ENCODE measurements at places on chromosomes 11 and 22.
A peak's percentile ranks its signal among the peaks of the same experiment; 100 is the strongest.

GRCh38 chr22:45096256-45096907, 67.3 kb upstream of the NUP50 start:
- peak; percentile 28 for DNase-seq

GRCh38 chr11:69157156-69157821, 1.6 kb downstream of the SMIM38 start:
- no peak for DNase-seq

DNA sequence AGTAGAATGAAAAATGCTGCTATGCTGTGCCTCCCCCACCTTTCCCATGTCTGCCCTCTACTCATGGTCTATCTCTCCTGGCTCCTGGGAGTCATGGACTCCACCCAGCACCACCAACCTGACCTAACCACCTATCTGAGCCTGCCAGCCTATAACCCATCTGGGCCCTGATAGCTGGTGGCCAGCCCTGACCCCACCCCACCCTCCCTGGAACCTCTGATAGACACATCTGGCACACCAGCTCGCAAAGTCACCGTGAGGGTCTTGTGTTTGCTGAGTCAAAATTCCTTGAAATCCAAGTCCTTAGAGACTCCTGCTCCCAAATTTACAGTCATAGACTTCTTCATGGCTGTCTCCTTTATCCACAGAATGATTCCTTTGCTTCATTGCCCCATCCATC, 14.9 kb upstream of the HBE1 start:
- no peak for DNase-seq

GRCh38 chr22:30649430-30650007, 13.9 kb downstream of the SLC35E4 start:
- peak; percentile 81 for DNase-seq

DNA sequence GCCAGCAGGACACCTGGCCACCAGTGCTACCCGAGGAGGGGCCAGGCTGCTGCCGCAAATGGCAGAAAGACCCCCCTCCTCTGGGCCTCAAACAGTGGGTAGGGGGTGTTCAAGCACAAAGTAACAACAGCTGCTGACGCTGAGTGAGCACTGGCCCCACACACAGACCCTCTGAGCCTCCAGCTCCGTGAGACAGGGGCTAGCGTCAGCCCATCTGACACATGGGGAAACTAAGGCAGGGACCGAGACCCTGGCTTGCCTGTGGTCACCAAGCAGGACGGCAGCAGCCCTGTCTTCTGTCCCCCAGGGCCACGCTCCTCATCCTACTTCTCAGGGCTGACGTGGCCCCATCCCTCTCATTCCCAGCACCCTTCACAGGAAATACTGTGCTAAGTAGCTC, 36.5 kb downstream of the NUP50 start:
- no peak for DNase-seq

GRCh38 chr22:50304528-50305392, 2.7 kb downstream of the PLXNB2 start:
- no peak for DNase-seq

GRCh38 chr22:49853981-49854831, 562 bp downstream of the ZBED4 start:
- DNase-seq, result no peak

- DNase-seq, result no peak
Measured at GRCh38 chr11:66346476-66347424, 679 bp downstream of the B4GAT1 start.

DNA sequence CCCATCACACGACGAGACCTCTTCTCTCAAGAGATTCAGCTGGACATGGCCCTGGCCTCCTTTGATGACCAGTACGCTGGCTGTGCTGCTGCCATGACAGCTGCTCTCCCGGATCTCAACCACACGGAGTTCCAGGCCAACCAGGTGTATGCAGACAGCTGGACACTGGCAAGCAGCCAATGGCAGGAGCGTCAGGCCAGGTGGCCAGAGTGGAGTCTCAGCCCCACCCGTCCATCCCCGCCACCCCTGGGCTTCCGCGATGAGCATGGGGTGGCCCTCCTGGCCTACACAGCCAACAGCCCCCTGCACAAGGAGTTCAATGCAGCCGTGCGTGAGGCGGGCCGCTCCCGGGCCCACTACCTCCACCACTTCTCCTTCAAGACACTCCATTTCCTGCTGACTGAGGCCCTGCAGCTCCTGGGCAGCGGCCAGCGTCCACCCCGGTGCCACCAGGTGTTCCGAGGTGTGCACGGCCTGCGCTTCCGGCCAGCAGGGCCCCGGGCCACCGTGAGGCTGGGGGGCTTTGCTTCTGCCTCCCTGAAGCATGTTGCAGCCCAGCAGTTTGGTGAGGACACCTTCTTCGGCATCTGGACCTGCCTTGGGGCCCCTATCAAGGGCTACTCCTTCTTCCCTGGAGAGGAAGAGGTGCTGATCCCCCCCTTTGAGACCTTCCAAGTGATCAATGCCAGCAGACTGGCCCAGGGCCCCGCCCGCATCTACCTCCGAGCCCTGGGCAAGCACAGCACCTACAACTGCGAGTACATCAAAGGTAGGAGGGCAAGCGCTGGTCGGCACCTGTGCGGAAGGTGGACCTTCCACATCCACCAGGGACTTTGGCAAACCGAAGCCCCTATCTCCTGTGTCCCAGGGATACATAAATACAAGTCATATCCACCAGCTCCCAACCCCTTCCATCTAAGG, 11.3 kb downstream of the CHRNA10 start:
- DNase-seq, result no peak

GRCh38 chr11:17822401-17822781, 87.8 kb downstream of the KCNC1 start:
- DNase-seq, result no peak

DNA sequence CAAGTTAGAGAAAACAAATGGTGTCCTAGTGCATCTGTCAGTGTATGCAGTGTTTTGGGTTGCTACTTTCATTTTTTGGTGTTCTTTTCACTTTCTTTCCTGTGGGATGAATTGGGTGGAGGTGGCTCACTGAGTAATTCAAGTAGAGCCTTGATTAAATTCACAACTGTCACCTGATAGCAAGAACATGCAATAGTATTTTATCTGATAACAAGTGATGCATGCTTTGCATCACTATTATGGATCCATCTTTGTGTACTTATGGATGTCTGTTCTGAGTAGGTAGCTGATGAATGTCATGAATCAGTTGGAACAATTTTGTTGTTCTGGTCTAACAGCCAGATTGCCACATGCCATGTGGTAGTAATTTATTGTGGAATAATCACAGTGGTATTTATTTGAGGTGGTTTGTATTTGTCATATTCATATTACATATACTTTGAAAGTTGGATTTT, 87.5 kb downstream of the DDX10 start:
- DNase-seq, result no peak

GRCh38 chr11:75481223-75481921, 44.4 kb downstream of the GDPD5 start:
- no peak for DNase-seq

GRCh38 chr11:101034076-101034475, 95.5 kb downstream of the PGR start:
- no peak for DNase-seq
